ENCODE measurements at places on chromosomes 4 and X. TPM values are rescaled to one million over a fixed set of nuclear protein-coding genes. Genes with fewer than 3 reads are reported as not detected.

Gene GPRIN3
- total RNA-seq: 106 TPM

Gene TBC1D8B
- 1.5 TPM for total RNA-seq

Gene IL9R
- 65.3 TPM for total RNA-seq

Gene MAGEA9B
- not detected for total RNA-seq

Gene PABPC1L2A
- not detected for total RNA-seq

Gene JAKMIP1
- total RNA-seq: 43.8 TPM

Gene GC
- total RNA-seq: not detected

Gene PNMA3
- total RNA-seq: 3.6 TPM

Gene UBQLN2
- total RNA-seq: 48.7 TPM

GRCh38 chrX:67346667-67347066 is 197.2 kb upstream of the AR start:
- H3K4me1 ChIP-seq: no peaks in the 10 kb centered on the region
- H3K27ac ChIP-seq: no peak overlapping the region

- peak; percentile 26 for DNase-seq
- H3K27me3 ChIP-seq: no peaks in the 10 kb centered on the region
- peaks cover 64% of the 10 kb centered on the region for H3K4me1 ChIP-seq
- peak overlapping the region; percentile 88 for H3K27ac ChIP-seq
- peak overlapping the region; percentile 51 for H3K4me3 ChIP-seq
These were observed 6.3 kb downstream of the FMR1 start for GRCh38 chrX:147917700-147918695.

DNA sequence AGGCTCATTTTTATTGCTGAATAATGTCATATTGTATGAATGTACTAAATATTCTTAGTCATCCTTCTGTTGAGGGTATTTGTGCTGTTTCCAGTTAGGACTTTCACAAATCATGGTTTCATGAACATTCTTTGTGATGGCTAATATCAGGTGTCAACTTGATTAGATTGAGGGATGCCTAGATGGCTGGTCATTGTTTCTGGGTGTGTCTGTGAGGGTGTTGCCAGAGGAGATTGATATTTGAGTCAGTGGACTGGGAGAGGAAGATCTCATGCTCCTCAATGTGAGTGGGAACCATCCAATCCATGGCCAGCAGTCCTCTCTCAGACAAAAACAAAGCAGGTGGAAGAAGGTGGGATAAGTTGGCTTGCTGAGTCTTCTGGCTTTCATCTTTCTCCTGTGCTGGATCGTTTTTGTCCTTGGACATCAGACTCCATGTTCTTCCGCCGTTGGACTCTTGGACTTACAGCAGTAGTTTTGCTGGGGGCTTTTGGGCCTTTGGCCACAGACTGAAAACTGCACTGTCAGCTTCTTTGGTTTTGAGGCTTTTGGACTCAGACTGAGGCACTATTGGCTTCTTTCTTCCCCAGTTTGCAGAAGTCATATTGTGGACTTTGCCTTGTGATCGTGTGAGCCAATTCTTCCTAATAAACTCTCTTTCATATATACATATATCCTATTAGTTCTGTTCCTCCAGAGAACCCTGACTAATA is 11.9 kb upstream of the HS3ST1 start:
- DNase-seq: no peak
- no peaks in the 10 kb centered on the region for H3K27me3 ChIP-seq
- H3K4me1 ChIP-seq: no peaks in the 10 kb centered on the region
- no peak overlapping the region for H3K4me3 ChIP-seq
- H3K27ac ChIP-seq: no peak overlapping the region
- no peaks in the 10 kb centered on the region for H3K36me3 ChIP-seq

GRCh38 chrX:131477498-131477897 is 66.4 kb upstream of the OR13H1 start:
- H3K27ac ChIP-seq: no peak overlapping the region
- H3K27me3 ChIP-seq: no peaks in the 10 kb centered on the region

DNA sequence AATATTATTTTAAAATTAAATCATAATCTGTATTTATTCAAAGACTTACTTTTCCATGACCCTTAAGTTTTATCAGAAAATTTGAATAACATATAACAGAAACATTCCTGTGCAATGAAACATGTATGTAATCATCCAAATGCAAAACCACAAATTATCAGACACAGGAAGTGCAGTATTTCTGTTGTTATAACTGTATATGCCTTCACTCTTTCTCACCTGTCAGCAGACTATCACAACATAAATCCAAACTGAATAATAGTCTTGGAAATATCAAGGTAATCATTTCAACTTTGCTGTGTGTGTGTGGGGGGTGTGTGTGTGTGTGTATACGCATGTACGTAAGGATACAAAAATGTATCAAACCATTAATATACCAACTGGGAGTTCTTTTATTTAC is 285.9 kb downstream of the SLC7A11 start:
- H3K27ac ChIP-seq: no peak overlapping the region
- H3K27me3 ChIP-seq: no peaks in the 10 kb centered on the region
- no peak overlapping the region for H3K4me3 ChIP-seq

DNA sequence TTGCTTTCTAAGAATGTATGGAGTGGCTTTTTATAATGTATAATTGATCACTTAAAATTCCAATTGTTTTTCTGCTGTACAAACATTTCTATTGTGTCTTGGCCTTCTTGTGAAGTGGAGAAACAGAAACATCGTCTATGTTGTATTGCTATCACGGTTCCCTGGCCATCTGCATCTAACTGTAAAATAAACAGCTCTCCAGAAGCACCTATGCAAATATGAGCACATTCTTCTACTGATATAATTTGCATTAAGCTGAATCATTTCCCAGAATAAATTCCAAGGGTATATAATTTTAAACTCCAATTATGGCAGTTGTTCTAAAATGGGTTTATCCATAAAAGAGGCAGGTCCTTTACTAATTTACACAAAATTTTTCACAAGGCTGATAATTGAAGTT is 261.6 kb upstream of the STS start:
- H3K4me1 ChIP-seq: no peaks in the 10 kb centered on the region
- H3K27me3 ChIP-seq: no peaks in the 10 kb centered on the region
- no peak overlapping the region for H3K4me3 ChIP-seq
- no peaks in the 10 kb centered on the region for H3K36me3 ChIP-seq
- no peak overlapping the region for H3K27ac ChIP-seq

- H3K4me3 ChIP-seq: no peak overlapping the region
- H3K27me3 ChIP-seq: no peaks in the 10 kb centered on the region
- H3K27ac ChIP-seq: no peak overlapping the region
- H3K36me3 ChIP-seq: no peaks in the 10 kb centered on the region
- H3K4me1 ChIP-seq: no peaks in the 10 kb centered on the region
These were observed 124.3 kb upstream of the UGT8 start for GRCh38 chr4:114474188-114474800.

GRCh38 chrX:129719268-129719667 is 19.5 kb upstream of the XPNPEP2 start:
- H3K27ac ChIP-seq: no peak overlapping the region
- no peaks in the 10 kb centered on the region for H3K27me3 ChIP-seq
- H3K4me1 ChIP-seq: peaks cover 15% of the 10 kb centered on the region
- DNase-seq: no peak
- no peak overlapping the region for H3K4me3 ChIP-seq

- no peak overlapping the region for H3K27ac ChIP-seq
- no peaks in the 10 kb centered on the region for H3K36me3 ChIP-seq
- H3K27me3 ChIP-seq: no peaks in the 10 kb centered on the region
These were observed 51.1 kb upstream of the RBMX start for GRCh38 chrX:136931661-136932060.

GRCh38 chr4:83129264-83129663 is 14.7 kb upstream of the PLAC8 start:
- H3K4me1 ChIP-seq: peaks cover 24% of the 10 kb centered on the region
- H3K27ac ChIP-seq: no peak overlapping the region
- H3K36me3 ChIP-seq: peaks cover 11% of the 10 kb centered on the region

GRCh38 chr4:4781936-4782707 is 77.3 kb upstream of the MSX1 start:
- H3K27me3 ChIP-seq: no peaks in the 10 kb centered on the region
- H3K4me3 ChIP-seq: no peak overlapping the region
- H3K36me3 ChIP-seq: no peaks in the 10 kb centered on the region
- H3K4me1 ChIP-seq: no peaks in the 10 kb centered on the region
- H3K27ac ChIP-seq: no peak overlapping the region
- DNase-seq: no peak

GRCh38 chr4:44869985-44870384 is 143.6 kb upstream of the GNPDA2 start:
- H3K27me3 ChIP-seq: no peaks in the 10 kb centered on the region
- H3K4me1 ChIP-seq: no peaks in the 10 kb centered on the region
- H3K4me3 ChIP-seq: no peak overlapping the region
- no peak overlapping the region for H3K27ac ChIP-seq
- no peak for DNase-seq

GRCh38 chr4:177964061-177964460 is 521.8 kb upstream of the AGA start:
- no peak overlapping the region for H3K27ac ChIP-seq
- H3K4me1 ChIP-seq: no peaks in the 10 kb centered on the region
- H3K36me3 ChIP-seq: no peaks in the 10 kb centered on the region
- no peak for DNase-seq
- no peak overlapping the region for H3K4me3 ChIP-seq
- H3K27me3 ChIP-seq: no peaks in the 10 kb centered on the region

DNA sequence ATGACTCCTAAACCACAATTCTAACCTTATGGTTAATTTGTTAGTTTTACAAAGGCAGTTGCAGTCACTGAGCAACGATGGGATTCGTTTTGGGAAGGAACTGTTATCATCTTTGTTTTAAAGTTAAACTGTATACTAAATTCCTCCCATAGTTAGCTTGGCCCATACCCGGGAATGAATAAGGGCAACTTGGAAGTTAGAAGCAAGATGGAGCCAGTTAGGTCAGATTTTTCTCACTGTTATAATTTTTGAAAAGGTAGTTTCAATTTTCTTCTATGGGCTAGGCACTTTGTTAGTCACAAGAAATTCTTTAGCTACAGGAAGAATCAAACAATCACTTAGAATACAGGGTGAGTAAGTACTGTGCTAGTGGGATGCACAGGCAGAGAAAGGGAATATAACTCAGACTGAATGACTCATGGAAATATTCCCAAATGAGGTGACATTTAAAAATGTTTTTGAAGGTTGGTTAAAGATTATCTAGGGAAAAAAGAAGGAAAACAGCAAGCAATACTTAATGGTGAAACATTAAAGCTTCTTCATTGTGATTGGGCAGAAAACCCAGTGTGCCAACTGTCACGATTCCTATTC is 153.6 kb downstream of the MAGEB17 start:
- no peaks in the 10 kb centered on the region for H3K27me3 ChIP-seq
- no peaks in the 10 kb centered on the region for H3K36me3 ChIP-seq
- H3K27ac ChIP-seq: no peak overlapping the region

- no peak overlapping the region for H3K4me3 ChIP-seq
- H3K27ac ChIP-seq: no peak overlapping the region
- DNase-seq: no peak
These were observed 17.8 kb upstream of the SEPTIN11 start for GRCh38 chr4:76931576-76932276.

- no peak for DNase-seq
- H3K27ac ChIP-seq: no peak overlapping the region
These were observed 120.1 kb upstream of the MED14 start for GRCh38 chrX:40855411-40855810.

DNA sequence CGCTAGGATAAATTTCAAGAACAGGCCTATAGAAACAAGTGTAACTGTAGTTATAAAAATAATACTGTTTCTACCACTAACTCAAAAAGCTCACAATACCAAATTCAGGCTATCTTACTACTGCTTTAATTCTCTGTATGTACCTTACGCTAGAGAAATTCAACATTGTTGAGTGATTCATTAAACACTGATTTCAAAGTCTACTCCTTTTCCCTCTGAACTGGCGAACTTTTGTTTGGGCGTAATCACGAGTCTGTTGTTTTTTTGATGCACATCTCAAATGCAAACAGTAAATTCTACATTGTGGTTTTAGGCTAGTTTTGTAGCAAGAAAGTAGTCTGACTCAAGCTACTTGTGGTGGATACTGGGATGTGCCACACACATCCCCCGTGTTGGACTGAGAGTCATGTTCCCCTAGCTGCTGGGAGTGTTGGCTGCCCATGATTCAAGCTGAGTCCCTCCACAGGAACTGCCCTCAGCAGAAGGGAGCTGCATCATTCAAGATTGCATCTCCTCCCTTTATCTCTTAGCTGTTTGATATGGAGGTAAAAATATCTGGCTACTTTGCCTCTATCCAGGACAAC is 406.1 kb downstream of the RAPGEF2 start:
- peaks cover 1% of the 10 kb centered on the region for H3K27me3 ChIP-seq
- H3K27ac ChIP-seq: no peak overlapping the region
- H3K36me3 ChIP-seq: no peaks in the 10 kb centered on the region
- DNase-seq: no peak

DNA sequence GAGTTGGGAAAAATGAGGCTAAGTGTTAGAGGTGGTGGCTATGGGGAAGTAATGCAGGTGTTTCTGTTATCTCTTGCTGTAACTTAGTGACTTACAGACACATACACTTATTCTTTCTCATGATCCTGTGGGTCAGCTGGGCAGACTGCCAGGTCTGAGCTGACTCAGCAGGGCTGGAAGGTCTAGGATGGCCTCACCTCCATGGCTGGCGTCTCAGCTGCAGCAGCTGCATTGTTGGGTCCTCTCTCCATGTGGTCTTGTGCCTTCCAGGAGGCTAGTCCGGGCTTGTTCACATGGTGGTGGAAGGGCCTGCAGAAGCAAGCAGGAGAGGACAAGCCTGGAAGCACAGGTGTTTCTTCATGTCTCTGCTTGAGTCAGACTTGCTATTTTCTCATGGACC is 172.7 kb downstream of the NHS start:
- H3K27me3 ChIP-seq: no peaks in the 10 kb centered on the region
- DNase-seq: no peak
- H3K4me3 ChIP-seq: no peak overlapping the region
- H3K27ac ChIP-seq: no peak overlapping the region
- no peaks in the 10 kb centered on the region for H3K36me3 ChIP-seq

GRCh38 chr4:173440888-173441287 is 42.0 kb upstream of the SCRG1 start:
- no peaks in the 10 kb centered on the region for H3K27me3 ChIP-seq
- no peaks in the 10 kb centered on the region for H3K36me3 ChIP-seq
- H3K27ac ChIP-seq: no peak overlapping the region
- peaks cover 6% of the 10 kb centered on the region for H3K4me1 ChIP-seq
- no peak overlapping the region for H3K4me3 ChIP-seq
- no peak for DNase-seq

- no peak overlapping the region for H3K4me3 ChIP-seq
- DNase-seq: no peak
- H3K36me3 ChIP-seq: no peaks in the 10 kb centered on the region
- H3K27me3 ChIP-seq: no peaks in the 10 kb centered on the region
- H3K4me1 ChIP-seq: peaks cover 18% of the 10 kb centered on the region
- H3K27ac ChIP-seq: no peak overlapping the region
These were observed 12.3 kb downstream of the LRP2BP start for GRCh38 chr4:185383451-185383850.
